ENCODE measurements at places on chromosomes 3 and 15.

- no peak for DNase-seq
Measured at GRCh38 chr3:147397155-147397874, 9.0 kb downstream of the ZIC4 start.

GRCh38 chr3:134074001-134074789 lies 44.5 kb upstream of the SLCO2A1 start:
- DNase-seq, result no peak

DNA sequence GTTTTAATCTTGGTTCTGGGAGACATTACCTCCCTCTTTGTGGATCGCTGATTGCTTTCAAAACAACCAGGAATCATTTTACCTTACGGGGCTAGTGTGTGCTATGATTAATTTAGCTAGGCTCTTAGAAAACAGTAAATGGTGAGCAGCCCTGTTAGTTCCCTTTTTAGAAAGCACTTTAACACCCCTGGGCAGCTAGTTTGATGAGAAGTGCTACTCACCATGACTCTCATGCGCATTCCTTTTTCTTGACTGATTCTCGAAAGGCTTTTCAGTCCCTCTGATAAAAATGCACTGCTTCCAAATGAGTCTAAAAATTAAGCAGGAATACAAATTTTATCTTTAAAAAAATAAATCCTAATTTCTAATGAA lies 75.3 kb upstream of the LEKR1 start:
- no peak for DNase-seq

- DNase-seq, result no peak
Measured at GRCh38 chr15:85625856-85626255, 168.9 kb downstream of the KLHL25 start.

GRCh38 chr3:59531066-59531745 lies 481.4 kb upstream of the CFAP20DC start:
- no peak for DNase-seq

DNA sequence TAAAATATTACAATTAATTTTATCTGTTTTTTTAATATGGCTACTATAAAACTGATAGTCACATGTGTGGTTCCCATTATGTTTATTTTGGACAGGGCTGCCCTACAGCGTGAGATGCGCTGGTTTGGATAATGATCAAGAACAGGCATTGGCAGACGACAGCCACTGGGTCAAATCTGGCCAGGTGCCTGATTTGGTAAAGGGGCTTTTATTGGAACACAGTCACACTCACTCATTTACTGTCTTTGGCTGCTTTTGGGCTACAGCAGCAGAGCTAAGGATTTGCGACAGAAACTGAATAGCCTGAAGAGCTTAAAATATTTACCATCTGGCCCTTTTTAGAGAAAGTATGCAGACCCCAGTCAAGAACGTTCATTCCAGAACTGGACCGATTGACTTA lies 724.2 kb upstream of the CFAP20DC start:
- no peak for DNase-seq

DNA sequence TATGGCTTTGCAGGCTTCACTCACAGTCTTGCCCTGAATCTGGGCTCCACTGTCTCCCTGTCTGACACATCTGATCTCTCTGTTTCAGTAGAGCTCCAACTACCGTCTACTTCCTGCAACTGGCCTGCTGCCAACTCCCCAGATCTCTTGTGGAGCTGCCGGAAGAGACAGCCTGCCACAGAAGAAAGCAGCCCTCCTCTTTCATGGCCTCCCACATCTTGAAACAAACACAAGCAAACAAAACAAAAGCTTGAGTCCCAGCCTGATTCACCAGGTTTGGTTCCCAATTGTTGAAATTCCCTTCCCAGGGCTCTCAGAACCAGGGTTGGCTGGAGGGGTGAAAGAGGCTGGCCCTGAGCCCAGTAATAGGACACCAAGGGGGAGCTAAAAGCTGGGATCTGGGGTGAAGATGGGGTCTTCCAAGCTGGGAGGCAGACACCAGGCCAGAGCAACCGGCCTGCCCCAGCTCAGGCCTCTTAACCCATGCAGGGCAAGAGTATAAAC lies 55.3 kb upstream of the CA12 start:
- peak; percentile 38 for DNase-seq

GRCh38 chr15:73344056-73344455 lies 24.7 kb downstream of the HCN4 start:
- DNase-seq, result no peak

DNA sequence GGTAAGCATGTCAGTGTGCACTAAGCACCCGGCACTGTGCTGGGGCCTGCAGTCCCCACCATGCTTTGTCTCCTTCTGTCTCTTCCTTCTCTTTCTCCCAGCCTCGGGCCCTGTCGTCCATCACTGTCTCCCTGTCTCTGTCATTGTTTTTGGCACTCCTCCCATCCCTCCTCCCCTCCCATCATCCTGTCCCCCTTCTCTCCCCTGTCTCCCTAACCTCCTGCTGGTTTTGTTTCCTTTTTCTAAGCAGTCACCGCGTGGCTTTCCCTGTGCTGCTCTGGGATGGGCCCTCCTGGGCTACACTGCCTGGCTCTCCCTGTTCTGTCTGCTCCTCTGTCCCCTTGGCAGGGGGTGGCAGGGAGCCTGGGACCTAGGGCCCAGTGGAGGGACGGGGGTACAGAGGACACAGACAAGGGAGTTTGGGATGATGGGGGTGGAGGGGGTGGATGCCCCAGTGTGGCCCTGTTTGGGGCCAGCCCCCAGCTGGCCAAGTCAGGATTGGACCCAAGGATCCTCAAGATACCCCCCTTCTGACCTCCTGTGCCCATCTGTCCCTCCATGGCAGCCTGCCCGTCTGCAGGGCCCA lies 5.7 kb downstream of the CHST13 start:
- no peak for DNase-seq

GRCh38 chr3:101989578-101990200 lies 140.4 kb downstream of the NFKBIZ start:
- no peak for DNase-seq

- DNase-seq, result no peak
Measured at GRCh38 chr3:71311661-71312046, 271.9 kb downstream of the FOXP1 start.

DNA sequence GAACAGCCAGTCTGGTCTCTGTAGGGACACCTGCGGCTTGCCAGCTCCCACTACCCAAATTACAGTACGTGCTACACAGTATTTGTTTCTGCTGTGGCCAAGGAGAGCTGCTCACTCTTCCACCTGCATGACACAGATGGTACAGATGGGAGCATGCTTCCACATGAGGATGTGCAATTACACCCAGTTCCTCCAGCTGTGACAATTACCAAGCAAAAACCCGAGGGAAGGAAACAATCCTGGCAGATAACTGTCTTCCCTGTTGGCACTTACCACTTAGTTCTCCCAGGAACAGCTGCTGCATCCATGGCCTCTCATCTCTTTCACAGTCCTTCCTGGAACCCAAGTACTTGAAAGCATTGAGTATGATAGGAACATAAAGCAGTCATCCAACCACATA lies 34.4 kb downstream of the DET1 start:
- DNase-seq, result no peak

DNA sequence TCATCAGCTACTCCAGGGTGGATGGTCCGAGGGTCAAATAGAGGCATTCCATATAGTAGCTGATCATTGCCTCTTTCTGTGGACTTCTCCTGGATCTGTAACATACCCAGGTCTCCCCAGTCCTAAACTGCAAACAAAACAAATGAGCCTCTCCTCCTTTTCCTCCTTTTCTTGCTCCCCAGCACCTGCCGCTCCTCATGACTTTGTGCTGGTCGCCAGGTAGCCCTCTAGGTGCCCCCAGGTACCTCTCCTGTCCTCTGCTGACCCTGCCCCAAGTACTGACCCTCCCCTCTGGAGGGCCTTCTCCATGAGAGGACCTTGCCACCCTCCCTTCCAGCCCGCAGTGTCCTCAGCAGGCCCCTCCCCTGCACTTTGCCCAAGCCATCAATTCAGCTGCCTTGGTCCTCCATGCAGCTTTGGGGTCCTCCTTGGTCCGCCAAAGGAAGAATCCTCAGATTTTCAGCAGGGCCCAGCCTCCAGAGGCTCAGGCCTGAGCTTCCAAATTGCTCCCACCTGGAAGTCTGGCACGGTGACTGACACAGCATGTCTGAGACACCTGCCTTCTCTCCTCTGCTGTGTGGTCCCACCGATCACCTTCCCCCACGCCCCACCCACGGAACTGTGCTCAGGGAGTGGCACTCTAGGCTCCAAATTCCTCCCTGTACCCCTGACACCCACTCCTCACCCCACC lies 111.0 kb downstream of the LRRK1 start:
- DNase-seq, result no peak

DNA sequence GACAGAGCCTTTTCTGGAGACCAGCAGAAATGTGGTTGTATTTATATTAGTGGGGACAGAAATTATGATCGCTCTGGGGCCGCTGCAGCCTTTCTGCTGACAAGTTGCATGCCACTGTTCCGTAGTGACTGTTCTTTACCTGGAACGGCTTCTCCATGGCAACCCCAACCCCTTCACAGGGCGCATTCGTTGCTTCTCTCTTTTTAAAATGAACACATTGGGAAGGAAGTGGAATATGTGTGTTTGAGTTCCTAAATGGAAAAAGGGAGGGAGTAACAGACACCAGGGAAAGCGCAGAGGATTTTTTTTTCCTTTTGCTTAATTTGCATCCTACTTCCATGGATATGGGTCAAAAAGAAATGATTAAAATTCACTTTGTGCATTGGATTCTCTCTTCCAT lies 482.0 kb upstream of the SUCLG2 start:
- DNase-seq, result peak; percentile 47

DNA sequence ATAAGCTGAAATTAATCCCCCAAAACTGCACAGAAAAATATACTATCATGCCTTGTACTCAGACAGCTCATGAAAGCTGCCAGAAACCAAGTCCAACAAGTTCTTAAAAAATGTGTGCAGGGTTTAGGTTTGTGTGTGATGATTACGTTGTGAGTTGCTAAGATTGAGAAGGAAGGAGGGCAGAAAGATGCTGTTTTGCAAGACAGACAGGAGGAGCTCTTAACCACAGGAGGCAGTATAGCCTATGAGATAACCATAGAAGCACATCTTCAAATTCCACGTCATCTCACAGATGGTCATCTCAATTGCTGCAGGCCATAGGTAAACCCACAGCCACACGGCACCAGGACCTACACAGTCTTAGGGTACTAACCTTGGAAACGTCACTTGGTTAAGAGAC lies 191.9 kb downstream of the STT3B start:
- no peak for DNase-seq

DNA sequence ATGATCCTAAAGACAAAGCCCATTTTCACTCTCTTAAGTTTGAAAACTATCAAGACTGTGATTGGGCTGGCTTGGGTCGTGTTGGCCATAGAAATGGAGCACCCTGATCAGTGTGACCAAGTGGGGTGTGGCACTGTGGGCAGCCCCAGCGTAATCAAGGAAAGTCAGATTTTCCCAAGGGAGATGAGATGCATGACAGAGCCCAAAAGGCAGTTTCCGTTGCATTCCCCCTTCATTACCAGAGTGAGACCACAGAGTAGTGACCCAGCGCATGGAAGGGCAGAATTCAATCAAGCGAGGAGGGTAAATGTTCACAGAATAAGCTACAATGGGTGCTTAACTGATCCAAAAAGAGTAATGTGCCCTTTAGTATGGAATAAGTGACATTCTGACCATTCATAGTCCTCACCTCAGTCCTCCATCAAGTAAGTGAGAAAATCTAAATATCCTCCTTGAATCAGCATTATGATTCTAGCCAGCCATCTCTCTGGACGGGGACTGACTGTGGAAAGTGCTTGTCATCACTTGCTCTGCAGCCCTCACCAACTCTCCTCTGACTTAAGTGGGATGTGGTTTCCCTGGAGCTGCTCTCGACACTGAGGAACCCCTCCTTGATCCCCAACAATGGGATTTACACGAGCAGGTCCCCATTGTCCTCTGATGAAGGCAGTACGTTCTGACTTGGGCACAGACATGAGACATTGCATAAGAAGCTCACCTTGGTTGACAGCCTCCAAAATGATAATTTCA lies 430.5 kb downstream of the OCA2 start:
- DNase-seq, result no peak

DNA sequence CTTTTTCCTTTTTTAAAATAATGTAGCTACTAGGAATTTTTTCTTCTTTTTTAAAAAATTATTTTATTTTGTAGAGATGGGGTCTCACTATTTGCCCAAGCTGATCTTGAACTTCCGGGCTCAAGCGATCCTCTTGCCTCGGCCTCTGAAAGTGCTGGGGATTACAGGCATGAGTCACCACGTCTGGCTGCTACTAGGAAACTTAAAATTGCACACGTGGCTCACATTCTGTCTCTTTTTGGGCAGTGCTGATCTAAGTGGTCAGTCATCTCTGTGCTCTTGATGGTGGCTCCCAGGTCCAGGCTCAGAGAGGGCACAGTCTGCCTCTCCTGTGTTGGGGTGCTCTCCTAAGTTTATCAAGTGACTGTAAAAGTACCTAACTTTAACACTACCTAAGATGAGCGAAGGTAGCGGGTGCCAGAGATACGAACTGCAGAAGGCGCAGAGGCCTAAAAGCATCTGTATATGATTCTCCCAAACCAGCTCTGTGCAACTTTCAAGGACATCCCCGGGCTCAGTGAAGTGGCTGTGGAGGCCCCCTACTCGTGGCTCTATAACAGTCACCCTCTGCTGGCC lies 52.9 kb upstream of the SEC13 start:
- no peak for DNase-seq

GRCh38 chr3:194606163-194606562 lies 27.1 kb downstream of the TMEM44 start:
- DNase-seq, result no peak

- peak; percentile 5 for DNase-seq
Measured at GRCh38 chr3:181851063-181851462, 139.3 kb downstream of the SOX2 start.

DNA sequence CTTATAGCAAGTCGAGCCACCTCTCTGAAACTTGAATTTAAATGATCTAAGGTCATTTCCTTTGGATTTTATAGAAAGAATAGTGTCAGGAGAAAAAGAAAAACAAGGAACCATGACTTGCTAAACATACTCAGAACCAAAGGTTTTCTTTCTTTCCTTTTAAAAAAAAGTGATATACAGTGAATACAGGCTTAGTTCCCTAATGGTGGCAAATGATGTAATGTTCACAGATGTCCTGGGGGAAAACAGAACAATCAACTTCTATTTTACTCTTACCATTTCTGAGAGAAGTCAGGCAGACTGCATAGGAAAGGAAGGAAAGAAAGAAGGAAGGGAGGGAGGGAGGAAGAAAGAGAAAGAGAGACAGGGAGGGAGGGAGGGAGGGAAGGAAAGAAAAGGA lies 56.5 kb downstream of the ST6GAL1 start:
- no peak for DNase-seq

DNA sequence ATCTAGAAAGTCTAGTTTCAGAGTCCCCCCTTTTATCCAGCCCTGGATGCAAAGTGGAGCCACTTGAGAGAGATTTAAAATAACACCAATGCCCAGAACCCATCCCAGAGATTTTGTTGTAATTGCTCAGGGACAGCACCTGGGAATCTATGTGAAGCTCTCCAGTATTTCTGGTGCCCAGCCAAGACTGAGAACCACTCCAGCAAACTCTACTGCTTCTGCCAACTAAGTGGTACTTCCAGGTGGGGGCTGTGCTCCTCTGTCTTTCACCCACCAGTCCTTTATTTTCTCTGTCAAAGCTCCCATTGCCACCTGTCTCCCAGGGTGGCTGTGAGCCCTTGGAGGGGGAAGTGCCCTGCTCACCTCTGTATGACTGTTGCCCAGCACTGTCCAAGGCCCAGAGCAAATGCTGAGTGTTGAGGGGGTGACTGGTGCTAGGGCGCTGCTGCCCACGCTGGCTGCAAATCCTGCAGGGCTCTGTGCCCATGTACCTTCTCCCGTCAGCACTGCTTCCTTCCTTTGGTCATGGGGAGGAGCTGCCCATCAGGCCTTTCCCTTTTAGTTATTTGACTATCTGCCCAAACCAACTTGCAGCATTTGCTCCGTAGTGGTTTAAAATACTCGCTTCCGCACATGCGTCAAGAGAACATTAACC lies 9.4 kb downstream of the CLSTN2 start:
- DNase-seq, result no peak

Measured in NCI-H748 treated with DMSO at 0.1 percent for 48 hours (cell line).